ENCODE measurements at places on chromosomes 5 and 9.

DNA sequence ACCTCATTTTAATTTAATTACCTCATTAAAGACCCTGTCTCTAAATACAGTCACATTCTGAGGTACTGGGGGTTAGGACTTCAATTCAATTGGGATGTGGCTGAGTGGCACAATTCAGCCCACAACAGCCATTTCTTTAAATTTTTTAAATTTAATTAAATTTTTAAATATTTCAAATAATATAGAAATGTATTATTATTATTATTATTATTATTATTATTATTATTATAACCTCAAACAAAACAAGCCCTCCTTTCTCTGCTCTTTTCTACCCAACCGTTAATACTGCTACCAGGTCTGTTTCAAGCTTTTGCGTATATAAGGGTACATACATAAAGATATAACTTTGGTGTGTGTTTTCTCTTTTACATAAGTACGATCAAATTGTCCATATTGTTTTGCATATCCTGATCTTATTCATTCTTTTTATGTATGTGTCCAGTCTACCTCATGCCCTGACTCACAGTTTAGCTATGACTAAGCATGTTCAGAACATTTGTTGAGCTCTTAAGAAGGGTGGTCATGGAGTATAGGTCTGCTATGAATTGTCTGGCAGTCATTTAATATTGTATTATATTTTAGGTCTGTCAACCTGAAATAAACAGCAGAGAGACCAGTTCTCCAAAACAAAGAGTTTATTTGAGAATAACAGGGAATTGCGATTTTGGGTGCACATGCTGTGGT, 16.1 kb upstream of the RAB14 start:
- DNase-seq = no peak

- no peak for DNase-seq
Measured at GRCh38 chr5:59560553-59560952, 333.0 kb downstream of the PDE4D start.

GRCh38 chr5:112643339-112643971, 94.2 kb upstream of the APC start:
- DNase-seq = no peak

DNA sequence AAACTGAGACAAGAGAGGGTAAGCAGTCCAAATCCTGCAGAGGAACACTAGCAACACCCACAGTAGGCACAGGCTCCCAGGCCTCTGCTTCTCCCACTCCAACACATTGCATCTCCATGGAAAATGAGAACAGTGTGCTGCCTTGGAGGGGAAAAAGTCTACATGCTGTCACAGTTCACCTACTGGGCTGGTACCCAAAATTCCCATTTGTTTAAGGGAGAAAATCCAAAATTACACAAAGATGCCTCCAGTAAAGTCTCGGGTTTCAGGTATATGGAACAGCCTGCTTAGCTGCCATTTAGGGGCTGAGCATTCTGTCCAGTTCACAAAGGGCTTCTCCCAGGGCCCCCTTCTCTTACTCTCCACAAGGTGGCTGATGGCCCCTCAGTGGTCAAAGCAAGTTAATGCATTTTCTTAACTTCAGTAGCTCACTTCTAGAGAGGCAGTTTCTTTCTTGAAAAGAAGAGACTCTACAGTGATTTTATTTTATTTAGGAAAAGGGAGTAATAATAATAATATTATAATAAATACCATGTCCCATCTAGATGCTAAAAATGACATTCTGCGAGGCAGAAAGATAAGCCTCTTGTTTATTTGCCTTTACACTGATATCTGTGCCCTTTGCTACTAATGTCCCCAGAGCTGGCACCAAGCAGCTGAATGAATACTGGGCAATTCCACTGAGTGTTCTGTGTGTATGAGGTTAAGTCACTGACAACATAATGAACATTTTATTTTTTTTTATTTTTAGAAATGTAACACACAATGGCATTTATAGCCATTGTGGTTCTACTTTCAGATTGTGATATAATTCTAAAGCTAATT, 89.4 kb downstream of the RGS7BP start:
- DNase-seq = no peak

DNA sequence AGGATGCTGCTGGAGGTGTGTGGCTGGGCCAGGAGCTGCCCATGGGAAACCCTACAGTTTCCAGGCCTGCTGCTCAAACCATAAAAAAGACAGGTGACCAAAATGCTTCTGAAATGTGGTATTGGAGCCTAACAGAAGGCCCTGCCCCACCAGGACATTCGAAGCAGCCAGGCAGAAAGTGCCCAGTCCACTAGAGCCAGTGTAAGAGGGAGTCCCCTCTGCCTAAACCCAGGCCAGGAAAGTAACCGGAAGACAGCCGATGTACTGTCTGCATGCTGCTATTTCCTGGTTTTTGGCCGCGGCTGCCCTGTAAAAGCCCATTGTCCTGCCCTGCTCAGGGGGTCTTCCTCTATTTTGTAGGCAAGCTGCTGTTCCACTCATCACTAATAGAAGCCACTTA, 150.7 kb upstream of the IRX2 start:
- DNase-seq = no peak

GRCh38 chr5:43609752-43610151, 6.8 kb downstream of the NNT start:
- no peak for DNase-seq

DNA sequence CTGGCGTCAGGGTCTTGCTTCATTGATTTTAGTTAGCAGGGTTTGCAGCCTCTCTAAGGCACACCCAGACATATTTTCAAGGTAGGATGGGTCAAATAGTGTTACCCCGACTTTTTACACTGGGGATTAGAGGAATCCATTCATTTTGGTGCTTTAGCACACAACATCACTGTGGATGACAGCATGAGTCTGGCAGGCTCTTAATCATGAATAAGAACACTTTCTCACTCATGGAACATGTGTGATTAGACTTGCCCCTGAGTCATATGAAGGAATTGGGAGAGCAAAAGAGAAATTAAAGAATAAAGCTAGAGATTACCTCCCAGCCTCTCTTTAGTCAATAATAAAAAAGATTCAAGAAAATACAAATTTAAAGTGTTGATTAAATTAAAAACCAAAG, 175.6 kb downstream of the SEMA5A start:
- no peak for DNase-seq

- DNase-seq = no peak
Measured at GRCh38 chr9:111237447-111237846, 92.6 kb downstream of the OR2K2 start.

GRCh38 chr9:124198331-124198730, 59.4 kb upstream of the NEK6 start:
- DNase-seq = no peak
